ENCODE measurements at places on chromosomes 3 and 15. TPM values are rescaled to one million over a fixed set of nuclear protein-coding genes. Genes with fewer than 3 reads are reported as not detected.

NANOGP8 gene
- total RNA-seq = not detected

WDR93 gene
- not detected for total RNA-seq

DNA sequence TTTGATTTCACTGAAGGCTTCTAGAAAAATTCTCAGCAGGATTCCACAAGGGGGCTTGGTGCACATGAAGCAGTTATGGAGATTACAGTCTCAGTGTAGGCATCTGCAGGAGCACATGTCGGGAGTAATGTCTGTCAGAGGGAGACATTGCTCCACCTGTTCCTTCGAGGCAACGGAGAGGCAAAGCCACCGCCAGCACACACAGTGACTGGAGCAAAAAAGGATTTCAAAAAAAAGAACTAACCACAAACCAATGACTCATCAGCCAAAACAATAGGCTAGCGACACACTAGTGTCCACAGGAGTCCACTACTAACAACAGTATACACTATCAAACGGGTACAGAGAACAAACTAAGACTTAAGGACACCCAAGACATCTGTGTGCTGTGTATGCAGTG is 68.9 kb downstream of the NPTN start:
- H3K4me1 ChIP-seq = no peaks in the 10 kb centered on the region
- H3K36me3 ChIP-seq = peaks cover 29% of the 10 kb centered on the region
- no peak for DNase-seq
- H3K27me3 ChIP-seq = no peaks in the 10 kb centered on the region

DNA sequence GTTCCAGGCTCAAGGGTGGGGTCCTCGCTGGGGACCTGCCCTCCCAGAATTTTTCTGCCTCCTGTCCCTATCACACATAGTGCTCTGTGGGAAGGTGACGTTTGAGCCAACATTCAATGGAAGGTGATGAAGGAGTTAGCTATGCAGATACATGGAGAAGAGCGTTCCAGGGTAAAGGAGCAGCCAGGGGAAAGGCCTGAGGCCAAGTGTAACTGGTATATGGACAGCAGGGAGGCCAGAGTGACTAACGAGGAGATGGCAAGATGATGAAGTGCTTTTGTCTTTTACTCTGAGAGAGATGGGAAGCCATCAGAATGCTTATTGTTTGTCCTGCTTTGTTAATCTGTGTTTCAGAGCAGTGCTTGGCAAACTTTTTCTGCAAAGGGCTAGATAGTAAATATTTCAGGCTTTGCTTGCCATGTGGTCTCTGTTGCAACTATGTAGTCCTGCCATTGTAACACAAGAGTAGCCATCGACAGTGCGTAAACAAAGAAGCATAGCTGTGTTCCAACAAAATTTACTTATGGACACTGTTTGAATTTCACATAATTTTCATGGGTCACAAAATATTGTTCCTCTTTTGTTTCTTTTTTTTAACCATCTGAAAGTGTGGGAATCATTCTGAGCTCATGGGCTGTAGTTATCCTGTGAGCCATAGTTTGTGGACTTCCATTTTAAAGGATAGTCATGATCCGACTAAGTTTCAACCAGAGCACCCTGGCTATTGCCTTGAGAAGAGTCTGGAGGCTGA is 25.8 kb upstream of the PIAS1 start:
- H3K27ac ChIP-seq = no peak overlapping the region
- H3K36me3 ChIP-seq = no peaks in the 10 kb centered on the region
- H3K4me3 ChIP-seq = no peak overlapping the region
- H3K4me1 ChIP-seq = peaks cover 15% of the 10 kb centered on the region

- DNase-seq = no peak
- H3K36me3 ChIP-seq = no peaks in the 10 kb centered on the region
- H3K27ac ChIP-seq = no peak within 1 kb of the TSS
Measured at GRCh38 chr3:158731938-158732855, at the start of gene RARRES1. RARRES1 (minus strand) TSS chr3:158732457; CDS start chr3:158732415, 42 bp downstream.
